ENCODE measurements at places on chromosomes 1 and 21.

- DNase-seq: no peak
Measured at GRCh38 chr21:22710721-22711120, 1712.5 kb downstream of the NCAM2 start.

- no peak for DNase-seq
Measured at GRCh38 chr1:158285756-158286241, 3.9 kb upstream of the CD1C start.

DNA sequence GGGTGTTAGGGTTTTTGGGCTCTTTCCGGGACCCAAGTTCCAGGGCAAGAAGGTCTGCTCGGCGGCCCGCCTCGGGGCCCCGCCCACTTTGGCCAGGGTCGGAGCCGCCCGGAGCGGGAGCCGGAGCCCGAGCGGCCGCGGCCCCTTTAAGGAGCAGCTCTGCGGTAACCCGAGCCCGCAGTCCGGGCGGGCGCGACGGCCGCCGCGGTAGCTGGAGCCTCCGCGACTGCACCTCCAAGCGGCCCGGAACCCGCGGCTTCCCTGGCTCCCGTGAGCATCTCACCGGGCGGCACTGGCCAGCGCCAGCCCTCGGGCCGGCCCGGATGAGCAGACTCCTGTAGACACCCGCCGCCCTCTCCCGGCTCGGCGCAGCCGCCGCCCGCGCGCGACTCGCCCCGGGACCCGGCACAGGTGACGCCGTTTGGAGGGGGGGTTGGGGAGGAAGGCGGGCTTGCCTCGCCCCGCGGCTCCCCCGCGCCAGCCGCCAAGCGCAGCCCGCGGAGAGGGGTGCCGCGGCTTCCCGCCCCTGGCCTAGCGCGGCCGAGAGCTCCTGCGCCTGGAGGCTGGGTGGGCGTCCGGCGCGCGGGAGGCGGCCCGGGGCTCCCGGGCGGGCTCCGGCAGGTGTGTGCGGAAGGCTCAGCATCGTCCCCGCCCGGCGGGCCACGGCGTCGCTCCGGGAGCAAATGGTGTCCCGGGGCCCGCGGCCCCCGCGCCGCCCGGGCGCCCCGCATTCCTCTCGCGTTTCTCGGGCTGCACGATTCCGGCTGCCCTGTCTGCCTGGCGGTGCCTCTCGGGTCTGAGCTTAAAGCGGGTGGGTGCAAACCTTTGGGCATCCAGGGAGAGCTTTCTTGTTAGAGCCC lies at the start of gene TLCD4:
TSS of gene TLCD4 (plus strand) at position 149 of the 860 bp plus-strand sequence. CDS start 26,547 bp downstream, outside the sequence.
- peak; percentile 16 for DNase-seq

GRCh38 chr21:38268864-38269575 lies 12.2 kb downstream of the KCNJ15 start:
- DNase-seq: no peak

DNA sequence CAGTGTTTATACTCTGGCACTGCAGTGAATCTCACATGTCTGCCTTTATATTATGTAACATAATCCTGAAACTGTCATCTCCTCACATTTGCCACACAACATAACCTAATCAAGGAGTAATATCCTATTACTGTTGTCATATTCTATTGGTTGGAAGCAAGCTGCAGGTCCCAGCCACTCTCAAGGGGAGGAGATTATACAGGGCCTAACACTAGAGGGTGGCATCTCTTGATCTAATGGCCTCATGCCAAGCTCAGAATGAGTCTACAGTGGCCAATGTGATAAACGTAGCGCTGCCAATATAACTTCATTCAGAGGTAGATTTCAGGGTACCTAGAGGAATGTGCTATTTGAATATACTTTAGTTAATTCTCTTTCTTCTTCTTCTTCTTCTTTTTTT lies 166.8 kb downstream of the BACH1 start:
- DNase-seq: no peak

DNA sequence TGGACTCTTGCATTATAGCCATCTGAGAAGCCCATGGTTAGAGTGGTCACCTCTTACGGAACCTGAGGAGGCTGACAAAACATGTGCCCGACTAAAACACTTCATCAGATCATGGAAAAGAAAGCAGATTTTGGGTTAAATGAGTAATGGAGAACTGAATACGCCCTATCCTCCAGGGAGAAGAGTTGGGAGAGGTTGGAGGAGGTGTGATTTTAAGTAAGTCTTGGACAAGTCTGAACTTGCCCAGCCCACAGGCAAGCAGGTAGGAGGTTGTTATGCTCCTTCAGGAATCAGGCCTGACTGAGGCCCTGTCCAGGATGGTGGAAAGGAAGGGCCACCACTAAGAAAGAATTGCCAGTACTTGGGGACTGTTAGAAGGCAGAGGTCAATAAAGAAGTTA lies 255.8 kb downstream of the TGFB2 start:
- no peak for DNase-seq

GRCh38 chr1:210746024-210746731 lies 387.8 kb downstream of the KCNH1 start:
- no peak for DNase-seq

DNA sequence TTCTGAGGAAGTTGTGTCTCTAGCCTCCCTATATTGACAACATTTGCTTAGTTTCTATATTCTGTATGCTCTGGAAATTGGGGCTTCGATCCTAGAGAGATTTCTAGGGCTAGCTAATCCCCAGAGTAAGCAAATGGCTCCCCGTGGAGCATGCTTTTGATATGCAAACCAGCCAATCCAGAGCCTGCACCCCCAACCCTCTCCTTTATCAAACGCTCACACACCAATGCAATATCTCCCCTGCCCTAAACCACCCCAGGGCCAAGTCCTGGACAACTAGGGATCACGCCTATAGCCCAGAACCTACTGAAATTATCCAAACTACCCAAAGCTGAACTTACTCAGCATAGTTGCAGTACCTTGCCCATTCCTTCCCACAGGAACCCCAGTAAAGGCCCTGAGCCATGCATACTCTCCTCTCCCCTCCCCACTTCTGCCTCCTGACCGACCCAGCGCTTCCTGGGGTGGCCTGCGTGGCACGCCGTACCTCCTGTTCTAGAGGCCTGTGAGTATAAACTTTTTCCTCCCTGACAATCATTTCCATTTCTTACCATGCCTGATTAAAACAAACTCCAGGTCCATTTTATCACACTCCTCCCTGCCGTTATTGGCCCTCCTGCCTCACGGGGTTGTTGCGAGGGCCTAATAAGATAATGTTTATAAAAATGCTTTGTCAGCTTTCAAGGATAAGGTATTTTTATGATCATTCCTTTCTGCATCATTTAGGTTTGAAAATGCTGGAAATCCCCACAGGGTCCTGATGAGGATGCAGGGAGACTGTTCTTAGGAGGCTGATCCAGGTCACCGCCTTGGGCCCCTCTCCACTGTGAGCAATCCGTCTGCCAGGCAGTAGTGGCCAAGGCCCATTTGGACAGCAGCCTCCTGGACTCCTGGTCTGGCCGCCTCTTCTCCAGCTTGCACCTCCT lies 102.7 kb downstream of the TENT5C start:
- DNase-seq: no peak

- DNase-seq: no peak
Measured at GRCh38 chr1:201310251-201310985, 27.1 kb downstream of the PKP1 start.

- DNase-seq: no peak
Measured at GRCh38 chr1:245666412-245666811, 511.6 kb downstream of the KIF26B start.

- DNase-seq: no peak
Measured at GRCh38 chr1:110771245-110772022, 96.7 kb upstream of the KCNA3 start.

GRCh38 chr1:217193151-217193550 lies 437.7 kb downstream of the GPATCH2 start:
- no peak for DNase-seq

DNA sequence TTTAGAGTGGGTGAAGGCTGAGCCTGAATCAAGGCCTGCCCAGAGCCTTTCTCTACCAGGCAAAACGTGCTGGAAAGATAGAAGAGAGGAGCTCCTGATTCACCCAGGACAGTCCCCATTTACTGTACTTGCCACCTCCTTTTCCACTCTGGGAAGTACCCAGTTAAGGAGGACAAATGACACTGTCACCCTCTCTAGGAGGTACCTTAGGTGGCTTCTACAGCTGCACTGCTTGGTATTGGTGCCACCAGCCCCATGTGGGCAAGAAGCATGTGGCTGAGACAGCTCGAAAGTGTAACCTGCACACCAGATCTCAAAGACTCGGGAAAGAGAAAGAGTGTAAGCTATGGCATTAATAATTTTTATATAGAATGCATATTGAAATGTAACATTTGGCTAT lies 42.3 kb downstream of the RUNX1 start:
- DNase-seq: no peak

GRCh38 chr1:147292631-147293251 lies 50.3 kb downstream of the CHD1L start:
- DNase-seq: no peak

GRCh38 chr1:33317946-33318345 lies 3.0 kb downstream of the A3GALT2 start:
- DNase-seq: no peak

GRCh38 chr21:35989138-35989735 lies 71.1 kb downstream of the SETD4 start:
- DNase-seq: no peak

DNA sequence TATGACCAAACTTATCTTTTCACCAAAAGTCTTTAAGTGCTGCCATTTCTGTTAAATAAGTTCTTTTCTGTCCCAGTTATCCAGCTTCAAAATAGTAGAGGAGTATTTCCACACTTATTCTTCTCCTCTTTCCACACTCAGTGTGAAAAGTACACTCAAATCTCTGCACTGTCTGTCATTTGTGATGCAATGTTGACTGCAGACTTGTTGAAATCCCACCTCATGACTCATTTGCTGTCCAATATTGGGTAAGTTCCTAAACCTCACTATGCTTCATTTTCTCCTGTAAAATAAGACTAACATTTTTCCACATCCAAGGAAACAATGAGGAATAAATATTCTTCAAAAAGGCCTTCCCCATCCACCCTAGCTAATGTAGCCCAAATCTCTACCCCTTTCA lies 17.5 kb downstream of the LRRIQ3 start:
- DNase-seq: no peak

DNA sequence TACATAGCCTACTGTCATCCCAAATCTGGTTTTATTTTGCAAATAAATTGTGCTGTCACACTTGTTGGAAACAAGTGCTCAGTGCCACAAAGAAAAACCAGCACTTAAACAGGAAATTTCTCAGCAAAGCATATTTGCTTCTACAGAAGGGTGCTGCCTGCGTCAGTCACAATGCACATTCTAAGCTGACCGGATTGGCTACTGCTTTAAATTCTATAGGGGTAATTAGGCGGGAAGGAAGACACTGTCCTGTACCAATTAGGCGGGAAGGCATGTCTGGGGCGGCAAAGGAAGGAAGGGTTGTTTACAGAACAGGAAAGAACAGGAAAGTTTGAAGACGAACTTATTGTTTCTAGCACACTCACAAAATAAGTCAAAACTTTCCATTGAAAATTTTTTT lies 2.8 kb downstream of the IFI16 start:
- no peak for DNase-seq

- no peak for DNase-seq
Measured at GRCh38 chr1:186327331-186327730, 47.7 kb downstream of the TPR start.

GRCh38 chr21:45542242-45542666 lies at the start of gene SLC19A1:
TSS of gene SLC19A1 (minus strand) at chr21:45542440. CDS start at chr21:45537959, 4,481 bp downstream.
- DNase-seq: peak; percentile 53

- no peak for DNase-seq
Measured at GRCh38 chr1:108824051-108824450, 32.8 kb downstream of the AKNAD1 start.

DNA sequence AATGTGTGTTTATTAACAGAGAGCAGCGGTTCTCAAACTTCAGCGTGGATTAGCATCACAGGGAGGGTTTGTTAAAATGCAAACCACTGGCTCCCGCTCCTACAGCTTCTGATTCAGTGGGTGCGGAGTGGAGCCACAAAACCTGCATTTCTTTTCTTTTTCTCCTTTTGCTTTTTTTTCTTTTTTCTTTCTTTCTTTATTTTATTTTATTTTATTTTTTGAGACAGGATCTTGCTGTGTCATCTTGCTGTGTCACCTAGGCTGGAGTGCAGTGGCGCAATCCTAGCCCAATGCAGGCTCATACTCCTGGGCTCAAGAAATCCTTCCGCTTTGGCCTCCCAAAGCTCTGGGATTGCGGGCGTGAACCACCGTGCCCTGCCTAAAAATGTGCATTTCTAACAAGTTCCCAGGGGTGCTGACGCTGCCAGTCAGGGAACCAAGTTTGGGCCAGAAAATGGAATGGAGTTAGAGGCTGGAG lies 20.9 kb upstream of the SLC1A7 start:
- no peak for DNase-seq

DNA sequence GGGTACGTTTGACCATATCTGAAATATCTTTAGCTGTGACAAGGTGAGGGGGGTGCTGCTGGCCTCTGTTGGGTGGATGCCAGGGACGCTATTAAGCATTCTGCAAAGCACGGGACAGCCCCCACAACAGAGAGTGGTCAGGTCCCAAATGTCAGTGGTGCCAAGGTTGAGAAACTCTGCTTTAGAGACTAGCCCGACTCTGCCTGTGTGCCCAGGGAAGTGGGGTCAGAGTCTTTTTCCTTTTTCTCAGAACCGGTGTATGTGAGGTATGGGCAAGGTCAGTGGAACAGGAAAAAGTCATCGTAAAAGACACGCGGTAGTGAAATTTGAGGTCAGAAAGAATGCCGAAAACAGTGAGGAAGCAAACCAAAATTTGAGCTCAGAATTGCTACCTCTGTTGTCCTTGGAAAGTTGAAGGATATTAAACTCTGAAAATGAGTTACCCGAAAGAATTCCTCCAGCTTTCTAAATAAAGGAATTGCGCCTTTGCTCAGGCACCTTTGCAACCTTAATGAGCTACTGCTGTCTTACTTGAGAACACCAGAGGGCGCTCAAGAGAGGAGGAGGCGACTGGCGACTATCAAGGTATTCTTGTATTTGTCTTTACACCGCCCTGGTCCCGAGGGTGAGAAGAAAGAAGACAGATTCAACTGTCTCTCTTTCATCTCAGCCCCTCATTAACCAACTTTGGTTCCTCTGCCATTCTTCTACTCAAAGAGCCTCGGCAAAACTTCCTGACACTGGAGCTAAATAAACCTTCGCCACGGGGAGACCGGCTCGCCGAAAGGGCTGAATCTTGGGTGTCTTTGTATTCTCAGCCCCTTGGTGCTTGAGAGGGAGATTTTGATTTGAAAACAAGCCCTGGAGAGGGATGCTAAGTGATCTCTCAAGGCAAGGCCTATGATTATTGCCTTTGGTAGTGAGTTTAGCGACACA lies 85.4 kb upstream of the OLIG2 start:
- DNase-seq: peak; percentile 39

GRCh38 chr1:166906647-166907046 lies 30.6 kb upstream of the TADA1 start:
- DNase-seq: no peak

- no peak for DNase-seq
Measured at GRCh38 chr1:221608835-221609320, 133.0 kb downstream of the DUSP10 start.

DNA sequence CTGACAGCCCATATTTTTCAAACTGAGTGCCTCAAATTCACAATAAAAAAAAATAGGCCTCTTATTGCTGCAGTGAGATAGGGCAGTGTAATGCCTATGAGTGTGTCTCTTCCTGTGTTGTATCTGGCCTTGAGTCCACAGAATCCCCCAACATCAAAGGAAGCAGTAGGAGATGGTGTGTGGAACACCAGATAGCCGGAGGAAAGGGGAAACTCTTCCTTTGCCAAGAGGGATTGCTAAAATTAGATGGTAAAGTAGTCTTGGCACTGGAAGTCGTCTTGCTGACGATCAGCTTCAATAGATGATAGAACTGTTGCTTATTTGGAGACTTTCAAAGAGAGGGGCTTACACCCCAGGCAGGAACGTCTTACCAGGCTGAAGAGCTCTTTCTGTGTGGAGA lies 51.8 kb downstream of the RUNX1 start:
- no peak for DNase-seq

GRCh38 chr1:163186862-163187261 lies 15.9 kb downstream of the RGS5 start:
- no peak for DNase-seq

Measured in NCI-H1436 (cell line).